ENCODE measurements at places on chromosomes 11 and 22. TPM values are rescaled to one million over a fixed set of nuclear protein-coding genes. Genes with fewer than 3 reads are reported as not detected.
A peak's percentile ranks its signal among the peaks of the same experiment; 100 is the strongest.

- no peak overlapping the region for H3K4me3 ChIP-seq
- H3K36me3 ChIP-seq, result peaks cover 9% of the 10 kb centered on the region
- H3K27me3 ChIP-seq, result no peaks in the 10 kb centered on the region
- peaks cover 41% of the 10 kb centered on the region for H3K4me1 ChIP-seq
Observed at GRCh38 chr22:23079814-23080521, 9.6 kb downstream of the GNAZ start.

DEUP1 gene
- not detected for total RNA-seq

DNA sequence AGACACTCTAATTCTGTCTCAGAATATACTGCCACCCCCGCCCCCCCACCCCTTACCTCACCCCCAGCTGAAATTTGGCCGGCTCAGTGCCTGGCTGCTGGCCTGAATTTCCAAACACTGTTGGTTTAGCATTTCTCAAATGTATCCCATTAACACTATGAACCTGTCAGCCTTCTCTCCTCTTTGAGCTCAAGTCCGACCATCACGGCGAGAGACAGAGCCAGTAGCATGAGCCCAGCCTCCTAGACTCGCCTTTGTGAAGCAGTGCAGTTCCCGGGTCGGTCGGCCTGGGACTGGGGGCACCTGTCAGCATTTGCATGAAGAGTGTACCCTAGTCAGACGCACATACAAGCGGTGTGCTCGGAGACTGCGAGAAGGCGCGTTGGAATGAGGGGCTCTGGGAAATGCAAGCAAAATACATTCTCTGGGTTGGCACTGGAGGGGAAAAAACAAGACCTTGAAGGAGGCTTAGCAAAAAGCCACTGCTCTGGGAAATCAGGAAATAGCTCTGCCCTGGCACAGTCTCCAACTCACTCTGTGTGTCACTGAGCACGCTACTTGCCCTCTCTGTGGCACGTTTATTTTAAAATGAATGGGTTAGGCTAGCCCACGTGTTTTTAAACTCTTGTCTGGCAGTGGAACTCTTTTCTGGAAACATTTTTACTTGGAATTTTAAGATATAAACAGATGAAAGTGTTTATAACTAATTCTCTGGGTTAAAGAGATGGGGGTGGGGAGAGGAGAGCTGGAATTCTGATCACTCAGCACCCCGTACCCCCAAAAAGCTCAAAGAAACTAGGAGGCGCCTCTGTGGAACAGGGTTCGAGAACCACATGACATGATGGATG lies 108.3 kb downstream of the TIMP3 start:
- H3K4me3 ChIP-seq, result no peak overlapping the region
- H3K27me3 ChIP-seq, result peaks cover 13% of the 10 kb centered on the region
- no peaks in the 10 kb centered on the region for H3K36me3 ChIP-seq
- no peak overlapping the region for H3K27ac ChIP-seq
- no peak for DNase-seq

DNA sequence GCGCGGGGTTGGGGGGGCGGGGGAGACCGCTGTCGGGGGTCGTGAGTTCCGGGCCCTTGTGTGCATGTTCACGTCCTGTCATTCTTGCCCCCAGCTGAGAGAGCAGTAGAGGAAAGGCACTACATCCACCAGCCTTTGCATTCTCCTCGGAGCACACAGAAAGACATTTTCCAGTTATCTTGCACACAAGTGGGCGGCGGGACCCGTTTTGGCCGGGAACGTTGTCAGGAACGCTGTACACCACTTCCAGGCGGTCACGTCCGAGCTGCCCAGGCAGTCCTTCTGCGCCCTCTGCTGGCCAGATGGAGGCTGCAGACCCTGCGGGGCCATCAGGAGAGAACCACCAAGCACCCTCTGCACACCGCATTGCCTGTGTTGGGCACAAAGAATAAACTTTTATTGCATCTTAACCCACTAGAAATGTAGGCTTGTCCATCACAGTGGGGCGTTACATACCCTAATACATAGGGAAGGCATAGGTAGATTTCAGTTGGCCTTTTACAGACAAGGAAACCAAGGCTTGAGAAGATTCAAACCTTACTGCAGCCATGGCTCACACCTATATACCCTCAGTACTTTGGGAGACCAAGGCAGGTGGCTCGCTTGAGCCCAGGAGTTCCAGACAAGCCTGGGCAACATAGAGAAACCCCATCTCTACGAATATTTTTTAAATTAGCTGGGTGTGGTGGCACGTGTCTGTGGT lies 2.8 kb upstream of the CDKN1C start:
- no peak overlapping the region for H3K4me3 ChIP-seq
- peaks cover 2% of the 10 kb centered on the region for H3K27me3 ChIP-seq
- peaks cover 29% of the 10 kb centered on the region for H3K36me3 ChIP-seq
- no peak overlapping the region for H3K27ac ChIP-seq
- peaks cover 15% of the 10 kb centered on the region for H3K4me1 ChIP-seq

- no peak overlapping the region for H3K27ac ChIP-seq
- no peak overlapping the region for H3K4me3 ChIP-seq
- no peak for DNase-seq
Observed at GRCh38 chr11:23423104-23423503, 562.8 kb upstream of the CCDC179 start.

CCDC87 gene
- 0.91 TPM for total RNA-seq

- H3K36me3 ChIP-seq, result no peaks in the 10 kb centered on the region
- peaks cover 12% of the 10 kb centered on the region for H3K27me3 ChIP-seq
- peak overlapping the region; percentile 68 for H3K27ac ChIP-seq
- no peak overlapping the region for H3K4me3 ChIP-seq
- H3K4me1 ChIP-seq, result peaks cover 18% of the 10 kb centered on the region
Observed at GRCh38 chr11:120612513-120613263, 101.1 kb downstream of the GRIK4 start.

DNA sequence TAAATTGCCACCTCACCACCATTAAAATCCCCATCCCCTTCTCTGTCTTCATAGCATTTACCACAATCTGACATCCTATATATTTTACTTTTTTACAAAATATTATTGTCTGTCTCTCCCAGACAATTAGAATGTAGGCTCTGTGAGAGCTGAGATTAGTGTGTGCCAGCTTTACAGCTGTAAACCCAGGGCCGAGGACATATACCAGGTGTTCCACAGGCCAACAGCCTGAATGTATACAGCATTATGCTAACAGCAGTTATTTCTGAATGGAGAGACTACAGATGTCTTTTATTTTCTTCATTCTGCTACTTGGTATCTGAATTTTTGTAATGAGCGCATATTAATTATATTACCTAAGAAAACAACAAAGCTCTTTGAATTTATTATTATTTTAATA lies 36.7 kb downstream of the FZD4 start:
- no peak overlapping the region for H3K4me3 ChIP-seq
- H3K27me3 ChIP-seq, result no peaks in the 10 kb centered on the region
- no peaks in the 10 kb centered on the region for H3K36me3 ChIP-seq
- H3K4me1 ChIP-seq, result peaks cover 8% of the 10 kb centered on the region

POU2AF2 gene
- total RNA-seq, result 0.35 TPM

DNA sequence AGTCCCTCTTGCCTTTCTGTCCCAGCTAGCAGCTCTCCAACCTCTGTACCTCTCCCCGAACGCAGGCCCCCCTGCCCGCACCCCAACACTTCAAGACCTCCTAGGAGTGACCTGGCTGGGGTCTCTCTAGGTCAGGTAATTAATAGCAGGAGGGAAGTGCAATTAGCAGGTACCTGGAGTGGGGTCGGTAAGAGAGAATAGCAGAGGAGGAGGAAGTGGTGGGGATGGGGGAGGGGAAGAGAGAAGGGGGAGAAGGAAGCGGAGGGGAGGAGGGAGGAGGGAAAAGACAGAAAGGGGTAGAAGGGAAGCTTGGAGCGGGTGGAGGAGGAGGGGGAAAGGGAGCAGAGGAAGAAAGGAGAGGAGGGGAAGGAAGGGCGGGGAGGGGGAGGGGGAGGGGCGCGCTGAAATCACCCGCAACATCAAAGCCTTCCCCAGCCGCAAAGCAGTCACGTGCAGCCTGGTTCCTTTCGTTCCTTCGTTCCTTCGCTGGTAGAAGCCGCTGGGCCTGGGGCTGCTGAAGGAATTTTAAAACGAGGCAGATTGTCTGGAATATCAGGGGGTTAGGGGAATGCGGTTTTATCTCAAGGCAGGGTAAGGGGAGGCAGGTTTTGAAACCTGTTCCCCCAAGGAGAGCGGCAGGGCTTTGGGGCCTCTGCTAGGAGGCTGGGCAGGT lies 29.3 kb upstream of the TCF20 start:
- H3K36me3 ChIP-seq, result no peaks in the 10 kb centered on the region
- peaks cover 12% of the 10 kb centered on the region for H3K4me1 ChIP-seq
- peaks cover 61% of the 10 kb centered on the region for H3K27me3 ChIP-seq
- no peak for DNase-seq
- H3K27ac ChIP-seq, result no peak overlapping the region

C1QTNF5 gene
- not detected for total RNA-seq

DNA sequence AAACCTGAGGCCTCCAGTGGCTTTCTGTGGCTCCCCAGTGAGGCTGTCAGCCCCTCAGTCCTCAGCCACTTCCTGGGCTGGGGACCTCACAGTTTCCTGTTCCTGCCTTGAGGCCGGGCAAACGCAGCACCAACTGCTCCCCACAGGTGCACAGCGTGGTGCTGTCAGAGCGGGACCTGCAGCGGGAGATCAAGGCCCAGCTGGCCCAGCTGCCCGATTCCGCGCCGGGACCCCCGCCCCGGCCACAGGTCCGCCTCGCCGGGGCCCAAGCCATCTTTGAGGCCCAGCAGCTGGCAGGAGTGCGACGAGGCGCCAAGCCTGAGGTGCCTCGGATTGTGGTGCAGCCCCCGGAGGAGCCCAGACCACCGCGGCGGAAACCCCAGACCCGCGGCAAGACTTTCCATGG lies 5.4 kb downstream of the TBC1D10C start:
- H3K27ac ChIP-seq, result no peak overlapping the region
- H3K4me1 ChIP-seq, result no peaks in the 10 kb centered on the region
- H3K4me3 ChIP-seq, result no peak overlapping the region
- DNase-seq, result no peak
- peaks cover 39% of the 10 kb centered on the region for H3K27me3 ChIP-seq
- H3K36me3 ChIP-seq, result peaks cover 6% of the 10 kb centered on the region

DNA sequence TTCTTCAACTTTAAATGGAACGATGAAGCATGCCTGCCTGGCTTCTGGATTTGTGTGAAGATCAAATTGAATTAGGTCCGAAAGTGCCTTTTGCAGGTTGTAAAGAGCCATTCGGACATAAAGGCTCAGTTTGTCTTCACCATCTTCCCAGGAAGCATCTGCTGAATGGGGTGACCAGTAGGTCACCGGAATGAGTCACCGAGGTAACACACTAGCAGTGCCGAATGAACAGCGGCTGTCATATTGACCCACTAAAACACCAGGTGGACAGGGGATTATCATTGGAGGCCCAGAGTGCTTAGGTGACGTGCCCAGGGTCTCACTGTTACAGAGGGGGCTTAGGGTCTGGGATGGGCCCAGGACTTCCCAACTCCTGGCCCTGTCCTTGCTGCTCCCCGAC lies 43.1 kb upstream of the MYH9 start:
- no peaks in the 10 kb centered on the region for H3K27me3 ChIP-seq
- peaks cover 5% of the 10 kb centered on the region for H3K36me3 ChIP-seq
- H3K4me3 ChIP-seq, result no peak overlapping the region
- DNase-seq, result peak; percentile 30
- H3K4me1 ChIP-seq, result peaks cover 46% of the 10 kb centered on the region
- no peak overlapping the region for H3K27ac ChIP-seq

DNA sequence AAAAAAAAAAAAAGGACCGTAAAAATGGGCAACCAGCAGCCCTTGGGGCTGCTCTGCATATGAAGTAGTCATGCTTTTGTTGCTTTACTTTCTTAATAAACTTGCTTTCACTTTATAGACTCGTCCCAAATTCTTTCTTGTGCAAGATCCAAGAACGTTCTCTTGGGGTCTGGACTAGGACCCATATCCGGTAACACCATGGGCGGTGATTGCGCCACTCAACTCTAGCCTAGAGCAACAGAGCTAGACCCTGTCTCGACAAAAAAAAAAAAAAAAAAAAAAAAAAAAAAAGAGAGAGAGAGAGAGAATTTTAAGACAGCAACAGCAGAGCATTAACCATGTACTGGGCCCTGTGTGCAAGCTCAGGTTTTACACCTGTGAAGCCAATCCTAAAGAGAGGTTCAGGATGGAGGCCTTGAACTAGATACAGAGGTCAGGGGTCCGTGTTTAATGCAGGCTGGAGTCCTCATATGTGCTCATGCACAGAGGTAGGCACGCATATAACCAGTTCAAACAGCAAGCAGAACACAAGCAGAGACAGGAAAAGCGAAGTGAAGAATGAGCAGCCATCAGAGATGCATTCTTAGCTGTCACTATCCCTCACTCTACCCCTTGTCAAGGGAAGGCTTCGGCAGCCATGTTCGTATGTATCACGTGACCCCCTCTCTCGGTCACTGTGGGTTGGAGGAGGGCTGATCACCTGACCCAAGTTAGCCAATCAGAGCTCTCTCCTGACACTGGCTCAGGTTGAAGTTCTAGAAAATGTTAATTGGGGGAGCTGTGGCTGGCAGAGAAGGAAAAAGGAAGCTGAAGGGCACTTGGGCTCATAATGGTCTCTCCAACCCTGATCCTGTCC lies 16.7 kb upstream of the SYT12 start:
- no peaks in the 10 kb centered on the region for H3K4me1 ChIP-seq
- H3K27me3 ChIP-seq, result no peaks in the 10 kb centered on the region
- no peak overlapping the region for H3K4me3 ChIP-seq
- no peak for DNase-seq
- no peak overlapping the region for H3K27ac ChIP-seq

CXCR5 gene
- total RNA-seq, result not detected

MMP3 gene
- total RNA-seq, result not detected

ALKBH8 gene
- 6.8 TPM for total RNA-seq

DNA sequence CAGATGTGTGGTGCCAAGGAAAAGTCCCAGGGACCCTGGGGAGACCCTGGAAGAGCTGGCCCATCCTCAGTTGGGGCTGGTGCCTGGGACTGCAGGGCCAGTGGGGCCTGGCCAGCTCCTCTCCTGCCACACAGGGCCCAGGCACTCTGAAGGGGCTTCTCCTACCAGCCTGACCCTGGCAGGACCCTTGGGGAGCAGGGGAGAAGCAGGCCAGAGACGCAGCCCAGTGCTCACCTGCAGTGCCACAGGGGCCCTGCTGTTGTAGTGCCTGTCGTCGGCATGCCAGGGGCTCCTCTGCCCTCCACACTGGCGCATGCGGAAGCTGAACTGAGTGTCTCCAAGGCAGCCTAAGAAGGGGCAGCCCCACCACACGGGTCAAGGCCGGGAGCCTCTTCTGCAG lies 9.1 kb downstream of the DENND6B start:
- no peaks in the 10 kb centered on the region for H3K27me3 ChIP-seq
- H3K4me3 ChIP-seq, result no peak overlapping the region
- H3K36me3 ChIP-seq, result peaks cover 9% of the 10 kb centered on the region
- no peak overlapping the region for H3K27ac ChIP-seq
- no peaks in the 10 kb centered on the region for H3K4me1 ChIP-seq
- DNase-seq, result no peak

RPS13 gene
- 711 TPM for total RNA-seq

DNA sequence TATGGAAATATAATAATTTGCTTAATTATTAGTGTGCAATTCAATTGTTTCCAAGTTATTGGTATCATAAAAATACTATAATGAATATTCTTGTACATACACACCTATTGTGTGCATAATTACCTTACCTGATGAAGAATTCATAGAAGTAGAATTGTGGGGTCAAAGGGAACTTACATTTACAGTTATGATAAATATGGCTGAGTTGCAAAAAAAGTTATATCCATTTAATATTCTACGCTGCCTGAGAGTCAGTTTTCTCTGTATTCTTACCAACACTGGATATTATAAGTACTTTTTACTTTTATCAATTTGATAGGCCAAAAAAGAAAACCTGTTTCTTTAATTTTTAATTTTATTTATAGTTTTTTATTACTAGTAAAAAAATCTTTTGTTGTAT lies 2.1 kb upstream of the PSMA1 start:
- H3K4me1 ChIP-seq, result peaks cover 16% of the 10 kb centered on the region
- H3K36me3 ChIP-seq, result peaks cover 37% of the 10 kb centered on the region
- no peak overlapping the region for H3K4me3 ChIP-seq
- no peak for DNase-seq
- H3K27ac ChIP-seq, result no peak overlapping the region
- no peaks in the 10 kb centered on the region for H3K27me3 ChIP-seq
